ENCODE measurements at places on chromosomes 16 and 17. TPM values are rescaled to one million over a fixed set of nuclear protein-coding genes. Genes with fewer than 3 reads are reported as not detected.

DNA sequence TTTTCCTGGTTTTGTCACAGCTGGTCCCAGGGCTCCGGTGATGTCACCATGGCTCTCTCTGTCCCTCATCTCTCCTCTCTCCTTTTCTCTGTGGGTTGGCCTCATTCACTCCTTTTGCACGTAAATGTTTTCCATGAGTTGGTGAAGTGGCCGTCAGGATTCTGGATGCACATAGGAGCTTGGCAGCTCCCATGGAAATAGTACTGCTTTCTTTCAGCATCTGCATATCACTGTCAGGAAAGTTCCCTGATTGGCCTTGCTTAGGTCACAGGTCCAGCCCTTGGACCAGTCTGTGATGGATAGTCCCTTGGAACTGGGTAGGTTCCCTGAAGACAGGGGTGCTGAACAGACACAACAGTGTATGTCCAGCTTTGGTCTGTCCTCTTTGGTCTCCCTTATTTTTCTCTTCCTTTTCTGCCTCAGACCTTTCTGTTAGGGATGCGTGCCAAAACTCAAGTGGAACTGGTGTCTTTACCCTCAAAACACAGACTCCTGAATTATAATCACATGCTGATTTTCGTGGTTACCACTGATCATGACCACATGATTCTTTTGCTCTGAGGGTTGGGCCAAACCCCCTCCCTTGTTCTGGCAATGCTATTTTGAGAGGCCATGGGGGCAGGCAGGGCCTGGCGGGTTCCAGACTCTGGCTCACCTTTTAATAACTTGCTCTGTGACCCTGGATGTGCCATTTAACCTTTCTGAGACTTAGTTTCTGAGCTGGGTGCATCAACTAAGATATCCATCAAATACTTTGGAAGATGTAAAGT, 99.0 kb downstream of the MSI2 start:
- peaks cover 2% of the 10 kb centered on the region for H3K36me3 ChIP-seq
- no peak for DNase-seq
- H3K4me1 ChIP-seq = no peaks in the 10 kb centered on the region
- H3K27me3 ChIP-seq = no peaks in the 10 kb centered on the region
- no peak overlapping the region for H3K27ac ChIP-seq

- DNase-seq = no peak
- no peaks in the 10 kb centered on the region for H3K27me3 ChIP-seq
- H3K27ac ChIP-seq = no peak overlapping the region
- H3K36me3 ChIP-seq = no peaks in the 10 kb centered on the region
- H3K4me1 ChIP-seq = no peaks in the 10 kb centered on the region
- no peak overlapping the region for H3K4me3 ChIP-seq
These were observed 192.9 kb upstream of the DYNLRB2 start for GRCh38 chr16:80347900-80348299.

- no peak overlapping the region for H3K27ac ChIP-seq
- no peaks in the 10 kb centered on the region for H3K27me3 ChIP-seq
- peak overlapping the region; percentile 55 for H3K4me3 ChIP-seq
- H3K36me3 ChIP-seq = no peaks in the 10 kb centered on the region
These were observed 48.9 kb upstream of the MRPS23 start for GRCh38 chr17:57898487-57899311.

LRRC36 gene
- not detected for total RNA-seq

GRB7 gene
- total RNA-seq = 50.6 TPM

CCL8 gene
- not detected for total RNA-seq

CDH8 gene
- total RNA-seq = 7.4 TPM

All from H9 (cell line).